Activated CD8-positive, alpha-beta memory T cell treated with anti-CD3 and anti-CD28 coated beads for 1 hour (primary cell): ENCODE measurements at places on chromosomes 2 and 18.

DNA sequence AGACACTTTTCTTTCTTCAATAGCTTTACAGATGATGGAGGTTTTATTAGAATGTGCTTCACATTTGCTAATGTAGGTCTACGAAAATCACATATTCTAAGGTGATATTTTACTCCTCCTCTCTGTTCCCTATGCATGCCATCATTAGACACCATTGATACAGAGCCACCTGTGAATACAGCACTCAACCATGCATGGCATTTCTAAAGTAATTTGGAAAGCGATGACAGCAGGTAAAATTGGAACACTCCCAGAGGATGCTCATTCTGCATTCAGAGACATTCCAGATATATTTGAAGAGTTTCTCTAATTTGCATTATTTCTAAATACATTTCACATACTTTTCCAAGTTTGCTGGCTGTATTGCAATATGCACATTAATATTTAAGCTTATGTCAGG, 65.3 kb upstream of the RIT2 start:
- DNase-seq, result no peak

DNA sequence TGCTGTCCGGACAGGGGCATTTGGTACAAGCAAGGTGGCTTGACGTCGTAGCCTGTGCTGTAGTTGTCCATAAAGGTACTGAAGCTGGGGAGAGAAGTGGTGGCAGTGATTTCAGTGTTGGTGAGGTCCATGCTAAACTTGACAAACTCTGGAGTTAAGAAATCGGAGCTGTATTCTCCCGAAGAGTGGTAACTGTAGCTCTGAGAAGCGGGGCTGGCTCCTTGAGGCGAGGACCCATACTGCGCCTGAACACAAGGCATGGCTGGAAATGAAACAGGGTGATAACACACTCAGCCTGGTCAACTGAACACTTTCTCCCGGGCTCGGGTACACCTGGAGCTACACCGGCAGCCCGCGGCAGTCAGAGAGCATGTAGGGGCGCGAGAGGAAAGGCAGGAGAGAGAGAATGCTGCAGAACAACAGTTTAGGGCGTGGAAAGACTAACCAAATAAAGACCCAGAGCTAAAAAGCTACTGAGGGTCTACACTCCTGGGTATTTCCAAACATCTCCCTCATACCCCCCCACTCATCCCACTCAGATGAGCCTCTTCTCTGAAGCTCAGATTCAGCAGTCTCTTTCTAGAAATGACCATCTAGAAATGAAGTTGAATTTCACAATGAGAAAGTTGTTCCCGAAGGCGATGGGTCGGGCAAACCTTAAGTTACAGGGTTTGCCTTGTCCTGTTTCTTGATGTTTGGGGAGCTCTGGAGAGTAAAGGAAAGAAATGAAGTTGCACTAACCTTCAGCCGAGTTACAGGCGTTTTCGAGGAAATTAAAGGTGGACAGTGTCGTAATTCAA, 2.4 kb downstream of the NR4A2 start:
- no peak for DNase-seq

DNA sequence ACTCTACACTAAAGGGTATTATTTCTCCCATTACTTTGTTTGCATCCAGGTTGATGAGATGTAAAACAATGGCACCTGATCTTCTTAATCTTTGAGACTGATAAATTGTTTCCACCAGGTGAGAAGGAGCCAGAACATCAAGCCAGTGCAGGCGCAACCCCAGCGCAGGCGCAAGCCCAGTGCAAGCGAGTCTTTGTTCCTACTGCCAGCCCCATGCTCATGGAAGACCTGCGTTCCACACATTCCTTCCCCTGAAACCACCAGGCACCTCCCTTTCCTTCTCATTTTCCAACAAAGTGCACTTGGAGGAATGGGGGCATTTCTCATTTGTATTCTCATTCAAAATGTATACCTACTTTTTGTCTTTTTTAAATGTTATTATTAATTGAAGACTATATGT, 188.7 kb upstream of the SMAD2 start:
- no peak for DNase-seq

GRCh38 chr2:230319211-230319862, 7.7 kb upstream of the SP140L start:
- DNase-seq, result peak; percentile 39

GRCh38 chr18:11882636-11883035, 25.5 kb downstream of the MPPE1 start:
- DNase-seq, result no peak

GRCh38 chr2:202171241-202171825, 67.1 kb downstream of the SUMO1 start:
- DNase-seq, result no peak

GRCh38 chr2:222722327-222722946, 51.0 kb downstream of the MOGAT1 start:
- DNase-seq, result no peak

DNA sequence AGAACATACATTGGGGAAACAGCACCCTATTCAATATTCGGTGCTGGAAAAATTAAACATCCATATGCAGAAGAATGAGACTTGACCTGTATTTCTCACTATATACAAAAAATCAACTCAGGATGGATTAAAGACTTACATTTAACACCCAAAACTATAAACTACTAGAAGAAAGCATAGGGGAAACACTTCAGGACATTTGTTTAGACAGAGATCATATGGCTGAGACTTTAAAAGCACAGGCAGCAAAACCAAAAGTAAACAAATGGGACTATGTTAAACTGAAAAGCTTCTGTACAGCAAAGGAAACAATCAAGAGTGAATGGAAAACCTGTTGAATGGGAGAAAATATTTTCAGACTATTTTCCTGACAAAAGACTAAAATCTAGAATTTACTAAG, 1694.1 kb upstream of the CELF4 start:
- DNase-seq, result no peak

- DNase-seq, result no peak
Observed at GRCh38 chr2:19871836-19872235, 29.9 kb downstream of the TTC32 start.

GRCh38 chr2:41729800-41730364, 317.9 kb upstream of the PKDCC start:
- DNase-seq, result no peak

DNA sequence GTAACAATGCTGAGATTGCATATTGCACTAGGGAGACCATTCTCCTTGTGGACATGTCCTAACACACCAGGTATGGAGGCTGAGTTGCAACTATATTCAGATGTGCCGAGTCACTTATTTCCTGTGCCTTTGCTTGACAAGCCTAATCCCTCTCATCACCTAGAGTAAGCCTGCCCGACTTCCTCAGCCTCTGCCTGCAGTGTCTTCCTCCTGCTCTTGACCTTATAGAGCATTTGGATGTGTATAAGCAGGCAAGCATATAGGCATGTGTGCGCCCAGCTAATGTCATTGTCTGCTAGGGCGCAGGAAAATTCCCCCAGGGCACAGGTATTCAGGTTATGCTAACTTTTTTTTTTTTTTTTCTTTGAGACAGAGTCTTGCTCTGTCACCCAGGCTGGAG, 316.9 kb downstream of the CDH2 start:
- DNase-seq, result no peak

DNA sequence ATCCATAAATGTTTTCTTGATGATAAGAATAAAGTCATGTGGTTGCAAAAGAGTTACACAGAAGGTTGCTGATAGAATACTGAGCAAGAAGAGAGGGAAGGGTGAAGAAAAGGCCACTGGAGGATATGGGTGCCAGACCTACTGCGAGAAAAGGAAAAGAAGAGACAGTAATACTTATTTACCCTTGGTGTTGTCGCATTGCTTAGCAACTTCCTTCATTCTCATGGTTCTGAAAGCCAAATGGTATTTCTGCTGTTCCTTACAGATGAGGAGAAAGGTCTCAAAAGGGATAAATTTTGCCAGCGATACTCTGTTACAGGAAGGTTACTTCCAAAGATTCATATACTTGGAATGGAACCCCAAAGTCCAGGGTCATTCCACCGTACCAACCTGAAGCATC, 62.5 kb downstream of the LHCGR start:
- no peak for DNase-seq

DNA sequence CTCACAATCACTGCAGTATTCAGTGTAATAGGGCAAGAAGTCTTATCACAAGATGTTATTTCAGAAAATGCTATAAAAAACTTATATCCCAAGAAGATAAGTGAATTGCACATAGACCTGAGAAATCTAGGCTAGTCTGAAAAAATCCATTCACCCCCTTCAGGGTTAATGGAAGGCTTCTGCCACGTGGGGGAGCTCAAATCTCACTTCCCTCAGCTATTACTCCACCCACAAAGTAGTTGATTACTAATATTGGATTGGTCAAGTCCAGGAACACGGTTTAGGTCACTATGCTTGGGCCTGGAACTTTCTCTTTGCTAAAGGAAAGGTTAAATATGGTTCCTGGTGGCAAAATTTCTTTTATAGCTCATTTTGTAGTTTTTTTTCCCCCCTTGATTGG, 51.2 kb upstream of the ADAM23 start:
- DNase-seq, result no peak

DNA sequence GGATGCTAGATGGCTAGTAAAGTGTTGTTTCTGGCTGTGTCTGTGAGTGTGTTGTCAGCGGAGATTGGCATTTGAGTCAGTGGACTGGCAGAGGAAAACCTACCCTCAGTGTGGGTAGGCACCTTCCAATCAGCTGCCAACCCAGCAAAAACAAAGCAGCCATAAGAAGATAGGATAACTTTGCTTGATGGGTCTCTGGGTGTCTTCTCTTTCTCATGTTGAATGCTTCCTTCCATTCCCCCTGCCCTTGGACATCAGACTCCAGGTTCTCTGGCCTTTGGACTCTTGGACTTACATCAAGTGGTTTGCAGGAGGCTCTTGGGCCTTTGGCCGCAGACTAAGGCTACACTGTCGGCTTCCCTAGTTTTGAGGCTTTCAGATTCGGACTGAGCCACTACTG, 429.0 kb upstream of the ZNF804A start:
- DNase-seq, result no peak

DNA sequence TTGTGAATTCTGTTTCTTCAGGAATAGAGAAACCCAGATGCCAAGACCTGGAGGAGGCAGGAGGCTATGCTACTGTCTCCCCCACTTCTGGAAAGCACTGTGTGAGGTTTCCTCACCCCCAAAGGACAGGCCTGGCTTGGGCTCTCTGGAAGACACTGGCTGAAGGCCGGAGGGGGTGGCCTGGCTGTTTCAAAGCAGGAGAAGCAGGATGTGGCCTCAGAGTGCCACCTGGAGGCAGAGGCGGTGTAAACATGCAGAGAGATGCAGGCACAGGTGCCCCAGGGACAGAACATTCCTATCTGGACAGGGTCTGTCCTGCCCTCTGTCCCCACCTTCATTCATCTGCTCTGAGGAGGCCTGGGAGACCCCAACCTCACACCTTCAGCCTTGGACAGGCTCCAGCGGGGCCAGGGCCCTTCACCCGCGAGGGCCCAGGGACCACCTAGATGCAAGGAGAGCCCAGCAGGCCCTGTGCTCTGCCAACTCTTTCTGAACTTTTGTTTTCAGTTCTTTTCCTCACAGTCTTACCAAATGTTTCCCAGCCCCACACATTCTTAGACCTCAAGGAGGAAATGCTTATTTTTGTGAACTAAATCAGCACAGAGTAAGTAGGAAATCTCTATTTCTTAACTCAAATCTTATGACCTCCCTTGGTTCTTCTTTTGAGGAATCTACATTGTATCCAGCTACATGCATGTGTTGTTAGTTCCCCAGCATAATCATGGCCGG, 79.2 kb downstream of the LONRF2 start:
- DNase-seq, result peak; percentile 13

DNA sequence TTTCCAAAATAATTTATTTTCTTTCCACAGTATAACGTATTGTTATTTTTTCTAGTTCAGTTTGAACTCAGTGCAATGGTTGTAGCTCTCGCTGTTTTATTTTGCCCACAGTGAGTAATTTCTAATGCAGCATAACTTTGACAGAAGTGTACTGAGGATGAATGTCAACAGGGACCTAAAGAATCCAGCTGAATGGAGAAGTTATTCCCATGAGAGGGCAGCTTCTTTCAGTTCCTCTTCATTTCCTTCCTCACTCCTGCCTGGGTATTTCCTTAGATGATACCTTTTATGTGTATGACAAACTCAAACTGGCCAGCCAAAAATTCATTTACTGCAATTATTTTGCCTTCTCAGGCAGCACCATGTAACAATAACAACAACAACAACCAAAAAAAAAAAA, 1223.1 kb upstream of the ZEB2 start:
- DNase-seq, result no peak

DNA sequence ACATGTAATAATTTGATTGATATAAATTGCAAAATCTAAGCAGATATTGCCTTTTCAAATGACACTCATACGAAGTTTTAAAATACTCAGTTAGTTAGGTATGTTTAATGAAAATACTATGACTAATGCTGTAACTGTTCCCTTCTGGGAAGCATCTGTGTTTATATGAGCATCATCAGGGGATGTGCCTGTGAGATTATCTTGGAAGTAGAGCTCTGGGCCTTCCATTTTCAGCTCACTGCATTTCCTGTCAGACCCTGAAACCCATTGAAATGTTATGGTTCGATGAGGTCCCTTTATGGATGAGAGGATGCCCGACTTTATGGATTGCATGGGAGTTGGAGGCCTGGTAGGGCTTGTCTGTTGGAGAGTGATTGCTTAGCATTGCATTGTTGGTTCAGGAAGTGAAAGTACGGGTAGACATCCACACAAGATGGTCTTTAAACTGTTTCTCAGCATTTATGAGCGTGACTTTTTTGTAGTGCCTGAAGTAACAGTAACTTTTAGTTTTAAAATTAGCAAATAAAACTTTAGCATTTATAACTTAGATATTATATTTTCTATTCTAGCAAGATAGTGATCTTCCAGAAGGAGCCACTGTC, 28.7 kb downstream of the ELP2 start:
- no peak for DNase-seq

DNA sequence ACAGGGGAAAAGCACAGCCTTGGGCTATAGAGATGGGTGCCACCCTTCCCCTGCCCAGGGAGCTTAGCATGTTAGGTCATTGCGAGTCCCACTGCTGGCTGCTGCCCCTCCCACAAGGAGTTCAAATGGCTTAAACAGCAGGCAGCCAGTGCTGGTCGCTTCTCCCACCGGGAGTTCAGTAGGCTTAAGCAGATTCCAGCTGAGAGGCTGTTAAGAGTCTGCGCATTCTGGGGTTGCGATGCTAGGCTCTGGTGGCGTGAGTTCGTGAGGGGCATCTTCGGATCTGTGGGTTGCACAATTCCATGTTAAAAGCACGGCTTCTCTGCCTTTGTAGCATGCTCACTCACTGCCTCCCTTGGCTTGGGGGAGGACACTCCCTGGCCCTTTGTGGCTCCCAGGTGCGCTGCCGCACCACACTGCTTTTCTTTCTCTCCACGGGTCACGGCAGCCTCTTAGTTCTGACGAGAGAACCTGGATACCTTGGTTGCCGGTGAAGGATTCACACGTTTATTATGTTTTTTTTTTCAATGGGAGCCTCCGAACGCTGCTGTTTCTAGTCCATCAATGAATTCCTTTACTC, 93.2 kb downstream of the UNC80 start:
- no peak for DNase-seq
